ENCODE measurements at places on chromosomes 5 and 9.

DNA sequence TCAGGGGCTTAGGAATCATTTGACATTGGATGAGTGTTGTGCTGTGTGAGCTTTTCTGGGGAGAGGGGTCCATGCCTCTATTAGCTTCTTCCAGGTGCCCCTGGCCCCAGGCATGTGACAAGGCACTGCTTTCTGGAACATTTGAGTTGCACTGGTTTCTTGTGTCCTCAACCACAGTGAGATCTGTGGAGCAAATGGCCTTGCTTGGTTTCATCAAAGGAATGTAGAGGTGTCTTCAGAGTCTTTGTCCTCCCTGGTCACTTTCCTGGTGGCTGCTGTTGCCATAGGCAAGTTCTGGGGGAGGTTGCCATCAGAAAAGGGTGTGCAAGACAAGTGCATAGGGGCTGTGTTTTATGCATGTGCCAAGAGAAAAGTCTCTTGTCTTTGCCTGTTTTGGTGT is 157.5 kb downstream of the MACROH2A1 start:
- no peak for DNase-seq

- DNase-seq = no peak
Measured at GRCh38 chr5:172740428-172741205, 30.4 kb downstream of the DUSP1 start.

GRCh38 chr5:81696418-81697397 is 54.2 kb downstream of the SSBP2 start:
- no peak for DNase-seq

- DNase-seq = no peak
Measured at GRCh38 chr5:1346627-1347440, 1.9 kb upstream of the CLPTM1L start.

DNA sequence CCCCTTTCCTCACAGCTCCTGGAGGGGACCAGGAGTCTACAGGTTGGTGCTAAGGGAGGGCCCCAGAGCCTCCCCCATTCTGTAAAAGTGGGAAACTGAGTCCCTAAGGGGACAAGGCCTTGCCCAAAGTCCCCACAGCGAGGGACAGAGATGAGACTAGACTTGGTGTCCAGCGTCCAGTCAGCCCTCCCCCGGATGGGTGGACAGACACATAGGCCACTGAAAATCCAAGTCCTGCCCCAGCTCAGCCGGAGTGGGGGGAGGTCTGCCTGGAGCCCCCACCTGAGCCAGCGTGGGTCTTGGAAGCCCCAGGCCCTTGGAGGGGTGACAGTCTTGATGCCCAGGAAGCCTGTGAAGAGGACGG is 5.2 kb downstream of the BARHL1 start:
- no peak for DNase-seq

DNA sequence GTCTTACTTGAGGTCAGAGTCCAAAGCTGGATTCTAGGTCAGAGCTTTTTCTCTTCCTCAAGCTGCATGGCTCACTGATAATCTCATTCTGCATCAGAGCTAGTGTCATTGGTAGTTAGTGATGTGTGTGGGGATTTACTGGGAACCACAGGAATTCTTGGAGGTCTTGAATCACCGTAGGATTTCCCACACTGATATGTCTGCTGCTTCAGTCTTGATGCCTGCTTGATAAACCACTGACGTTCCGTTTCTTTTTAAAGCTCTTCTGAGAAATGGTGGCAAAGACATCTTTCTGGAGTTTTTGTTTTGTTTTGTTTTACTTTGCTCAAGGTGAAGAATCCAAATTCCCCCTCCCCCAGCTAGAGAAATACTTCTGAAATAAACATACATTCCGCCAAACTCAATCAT is 1.2 kb upstream of the GARIN3 start:
- DNase-seq = no peak

DNA sequence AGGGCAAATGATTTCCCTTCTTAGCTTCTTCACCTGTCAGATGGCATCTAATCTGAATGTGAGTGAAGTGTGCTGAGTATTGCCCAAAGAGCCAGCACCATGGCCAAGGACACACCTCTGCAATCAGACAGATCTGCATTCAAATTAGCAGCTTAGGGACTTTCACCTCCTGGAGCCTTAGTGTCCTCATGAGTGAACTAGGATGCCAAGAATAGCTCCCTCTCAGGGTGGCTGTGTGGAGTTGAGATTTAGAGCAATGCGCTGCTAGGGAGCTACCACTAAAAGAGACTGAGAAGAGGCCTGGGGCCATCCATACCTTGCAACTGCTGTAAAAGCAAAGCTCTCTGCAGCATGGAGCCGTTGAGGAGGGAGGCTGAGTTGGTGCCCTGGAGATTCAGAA is 1.4 kb downstream of the CIZ1 start:
- no peak for DNase-seq

- peak; percentile 48 for DNase-seq
Measured at GRCh38 chr9:38392235-38393127, at the start of gene ALDH1B1. Gene ALDH1B1, plus strand, starts transcription at chr9:38392702. Its CDS starts 3,047 bp downstream, at chr9:38395749.

DNA sequence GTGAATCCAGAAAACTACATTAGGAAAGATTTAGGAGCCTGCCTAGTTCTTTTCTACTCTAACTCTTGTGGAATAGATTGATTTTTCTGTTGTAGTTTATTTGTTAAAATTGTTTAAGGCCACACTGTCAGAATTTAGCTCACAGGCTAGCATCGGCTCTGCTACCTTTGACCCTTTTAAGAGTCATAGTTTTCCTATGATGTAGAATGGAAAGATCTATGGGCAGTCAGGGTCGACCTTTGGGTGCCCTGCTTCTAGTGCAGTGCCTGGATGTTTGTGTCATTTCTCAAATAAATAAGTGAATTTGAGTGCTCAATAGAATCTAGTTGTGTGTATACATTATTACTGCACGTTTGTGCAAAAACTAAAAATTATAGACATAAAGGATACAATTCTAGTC is 38.7 kb downstream of the BASP1 start:
- no peak for DNase-seq

- DNase-seq = no peak
Measured at GRCh38 chr5:32059761-32060530, 114.2 kb downstream of the GOLPH3 start.

- DNase-seq = no peak
Measured at GRCh38 chr5:112097768-112098167, 321.3 kb downstream of the EPB41L4A start.

- DNase-seq = no peak
Measured at GRCh38 chr5:175343308-175343707, 100.7 kb downstream of the DRD1 start.

- no peak for DNase-seq
Measured at GRCh38 chr5:139658501-139658927, 10.4 kb downstream of the CXXC5 start.

- DNase-seq = no peak
Measured at GRCh38 chr5:88679638-88680037, 203.3 kb downstream of the MEF2C start.

DNA sequence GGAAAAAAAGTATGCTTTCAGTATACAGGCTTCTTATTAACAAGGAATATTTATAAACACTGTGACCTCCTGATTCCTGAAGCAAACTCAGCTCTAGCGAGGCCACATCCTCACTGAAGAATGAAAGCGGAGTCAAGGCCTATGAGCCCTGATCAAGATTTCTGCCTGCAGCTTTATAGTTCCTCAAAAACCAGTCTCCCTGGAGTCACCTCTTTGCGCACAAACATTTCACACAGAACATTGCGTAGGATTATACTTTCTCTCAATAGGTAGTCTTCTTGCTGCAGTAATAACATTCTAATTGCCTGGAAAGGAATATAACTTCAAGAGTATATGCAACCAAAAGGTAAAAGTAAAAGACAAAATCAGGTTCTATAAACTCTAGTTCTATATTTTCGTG is 62.9 kb downstream of the SLC24A2 start:
- no peak for DNase-seq

DNA sequence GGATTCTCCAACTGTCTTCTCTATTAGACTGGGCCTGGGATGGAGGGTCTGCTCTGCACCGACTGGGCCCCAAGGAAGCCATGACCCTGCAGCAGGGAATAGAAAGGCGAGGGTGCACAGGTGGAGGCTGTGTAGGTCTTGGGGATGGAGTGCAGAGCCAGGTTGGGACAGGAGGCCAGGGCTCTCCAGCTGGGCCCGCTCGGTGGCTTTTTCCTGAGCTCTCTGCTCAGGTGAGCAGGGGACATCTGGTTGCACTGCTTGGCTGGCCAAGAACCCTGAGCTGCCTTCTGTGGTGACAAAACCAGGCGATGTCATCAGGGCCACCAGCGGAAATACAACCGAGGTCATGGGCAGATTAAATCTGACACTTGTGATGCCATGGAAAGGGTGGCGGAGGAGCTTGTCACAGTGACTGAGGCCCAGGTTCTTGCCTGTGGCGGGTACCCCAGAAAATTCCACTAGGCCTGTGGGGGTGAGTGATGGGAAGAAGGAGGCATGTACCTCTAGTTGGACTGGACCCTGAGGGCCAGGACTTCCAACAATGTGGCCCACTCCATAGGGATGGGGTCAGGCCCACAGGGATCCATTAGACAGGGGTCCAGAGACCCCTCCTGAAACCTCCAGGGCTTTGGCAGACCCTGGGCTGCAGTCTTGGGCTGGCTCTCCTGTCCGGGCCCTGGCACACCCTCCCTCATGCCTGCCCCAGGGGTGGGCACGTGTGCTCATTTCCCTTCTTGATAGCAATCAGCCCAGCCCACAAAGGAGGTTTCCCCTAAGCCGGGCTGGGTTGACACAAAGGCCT is 4.4 kb upstream of the IL3 start:
- DNase-seq = no peak

DNA sequence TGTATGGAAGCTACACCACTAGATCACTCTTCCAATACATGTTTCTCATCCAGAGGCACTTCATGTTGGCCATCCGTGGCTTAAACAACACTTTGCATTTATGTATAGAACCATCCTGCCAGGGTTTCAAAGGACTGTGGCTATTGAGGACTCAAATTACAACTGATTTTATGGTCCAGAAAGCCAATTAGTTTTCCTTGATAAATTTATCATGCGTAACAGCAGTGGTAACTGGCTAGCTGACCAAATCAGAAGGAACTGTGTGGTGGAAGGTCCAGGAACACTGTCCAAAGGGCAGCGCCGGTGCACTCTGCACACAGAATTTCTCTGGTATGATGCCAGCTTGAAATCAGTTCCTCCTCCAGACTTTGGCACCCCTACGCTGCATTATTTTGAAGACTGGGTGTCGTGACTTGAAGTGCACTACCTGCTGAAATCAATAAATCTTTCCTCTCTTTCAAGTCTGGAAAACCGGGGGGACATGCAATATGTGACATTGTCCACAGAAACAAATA is 69.3 kb upstream of the TMEM252 start:
- no peak for DNase-seq

Measured in activated CD8-positive, alpha-beta memory T cell treated with anti-CD3 and anti-CD28 coated beads for 48 hours (primary cell).